ENCODE measurements at places on chromosomes 6 and 20.

DNA sequence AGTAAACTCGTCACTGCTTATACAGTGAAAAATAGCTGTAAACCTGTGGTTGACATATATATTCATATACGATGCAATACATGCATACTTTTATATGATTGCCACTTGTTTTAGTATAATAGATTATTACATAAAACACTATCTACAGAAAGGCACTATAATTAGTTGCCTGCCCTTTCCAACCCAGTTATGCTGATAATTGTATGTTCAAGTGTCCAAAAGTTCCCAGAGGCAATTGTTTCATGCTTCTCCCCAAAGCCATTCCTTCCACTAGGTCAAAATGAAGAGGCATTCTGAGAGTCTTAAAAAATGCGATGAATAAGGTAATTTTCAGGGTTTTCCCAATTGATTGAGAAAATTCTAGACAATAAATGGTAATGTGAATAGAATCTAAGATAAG, 434.6 kb downstream of the LMBRD1 start:
- no peak for DNase-seq

- no peak for DNase-seq
These were observed 160.6 kb downstream of the SMOC2 start for GRCh38 chr6:168601546-168601945.

GRCh38 chr6:107691062-107691751, 132.9 kb downstream of the SCML4 start:
- peak; percentile 100 for DNase-seq

DNA sequence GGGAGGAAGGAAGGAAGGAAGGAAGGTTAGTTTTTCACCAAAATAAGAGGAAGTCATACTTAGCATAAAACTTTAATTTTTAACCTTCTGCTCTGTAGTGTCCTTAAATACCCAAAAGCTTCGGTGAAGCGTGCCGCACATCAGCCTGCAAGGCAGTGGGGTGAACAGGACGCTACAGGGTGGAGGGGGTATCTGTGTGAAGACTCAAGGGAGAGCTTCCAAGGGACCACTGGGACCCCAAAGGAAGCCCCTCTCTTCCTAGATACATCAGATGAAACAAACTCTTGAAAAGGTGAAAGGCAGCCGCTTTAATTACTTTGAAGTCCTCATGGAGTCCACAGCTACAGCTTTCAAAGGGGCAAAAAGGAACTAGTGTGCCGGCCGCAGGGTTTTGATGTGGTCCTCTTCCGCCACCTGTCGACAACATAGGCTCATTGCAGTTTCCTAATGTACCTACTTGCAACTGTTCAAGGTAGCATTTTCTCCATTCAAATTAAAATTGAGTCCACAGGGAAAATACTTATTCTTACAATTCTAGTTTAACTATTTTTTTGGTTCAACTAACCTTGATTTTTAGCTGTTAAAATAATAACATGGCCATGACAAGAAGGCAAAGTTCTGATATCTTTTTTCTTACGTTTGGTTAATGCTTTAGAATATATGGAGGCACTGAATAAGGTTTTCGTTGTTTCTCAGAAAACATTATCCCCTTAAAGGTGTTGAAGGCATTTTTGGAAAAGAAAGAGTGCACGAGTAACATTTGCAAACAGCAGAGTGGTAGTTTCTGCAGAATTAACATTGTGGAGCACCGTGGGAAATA, 135.0 kb upstream of the RIPOR2 start:
- DNase-seq, result no peak

DNA sequence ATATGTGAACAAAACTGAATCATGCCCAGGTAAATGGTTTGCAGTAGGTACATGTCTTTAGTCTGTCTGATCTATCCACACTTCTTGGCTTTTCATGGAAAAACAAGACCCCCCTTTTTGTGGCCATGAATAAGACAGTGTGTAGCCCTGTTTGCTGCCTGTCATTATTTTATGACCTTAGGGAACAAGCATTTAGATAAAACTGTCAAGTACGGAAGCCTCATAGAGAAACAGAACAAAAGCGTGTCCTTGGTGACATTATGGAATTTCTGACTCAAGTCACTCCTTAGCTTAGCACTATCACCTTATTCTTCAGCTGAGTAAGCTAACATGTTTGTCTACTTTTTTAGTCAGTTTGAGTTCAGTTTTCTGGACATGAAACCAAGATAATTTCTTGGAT, 476.2 kb downstream of the ADGRB3 start:
- no peak for DNase-seq

GRCh38 chr6:39209911-39210310, 19.4 kb downstream of the KCNK5 start:
- DNase-seq, result no peak

DNA sequence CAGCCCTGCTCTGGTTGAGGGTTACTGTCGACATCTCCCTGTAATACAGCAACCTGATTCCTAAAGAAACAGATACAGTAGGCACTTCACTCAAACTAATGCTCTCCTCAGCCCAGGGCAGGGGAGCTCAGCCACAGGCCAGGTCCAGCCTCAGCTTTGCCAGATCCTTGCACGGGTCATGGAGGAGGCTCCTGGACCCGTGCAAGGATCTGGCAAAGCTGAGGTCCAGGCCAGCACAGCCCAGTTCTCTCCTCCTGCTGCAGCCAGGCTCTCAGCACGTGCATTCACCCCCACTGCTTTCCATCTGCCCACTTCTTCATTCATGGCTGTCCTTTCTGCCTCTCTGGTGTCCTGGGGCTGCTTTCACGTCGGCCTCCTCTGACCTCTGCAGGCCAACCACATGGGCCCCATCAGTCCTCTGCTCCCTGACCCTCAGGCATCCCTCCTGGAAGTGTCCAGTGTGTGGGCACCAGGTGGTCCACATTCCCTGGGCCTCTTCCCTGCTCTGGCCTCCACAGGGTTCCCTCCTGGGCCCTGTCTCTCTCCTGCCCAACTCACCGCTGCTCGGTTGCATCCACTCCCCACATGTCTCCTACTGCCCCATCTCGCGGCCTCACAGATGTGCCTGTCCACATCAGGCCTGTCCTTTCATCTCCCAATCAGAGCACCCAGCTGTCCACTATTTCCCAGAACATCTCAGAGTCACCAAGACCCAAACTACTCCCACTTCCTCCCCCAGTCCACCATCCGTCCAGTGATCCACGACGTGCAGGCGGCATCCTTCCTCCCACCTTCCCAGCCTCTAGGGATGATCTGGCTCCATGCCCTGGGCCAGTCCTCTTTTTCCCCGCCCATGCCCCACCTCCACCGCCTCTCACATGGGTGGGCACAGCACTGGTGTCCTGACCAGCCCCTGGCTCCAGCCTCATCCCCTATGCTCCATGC, 11.8 kb upstream of the CD93 start:
- DNase-seq, result no peak

- DNase-seq, result peak; percentile 8
These were observed 156.1 kb downstream of the UBE3D start for GRCh38 chr6:82909551-82909950.

GRCh38 chr6:105443941-105444340, 41.1 kb upstream of the PREP start:
- no peak for DNase-seq

Measured in skeletal muscle cell (primary cell).